ENCODE measurements at places on chromosomes 2 and 18.

GRCh38 chr2:163132850-163133249 lies 294.3 kb upstream of the KCNH7 start:
- DNase-seq = no peak

DNA sequence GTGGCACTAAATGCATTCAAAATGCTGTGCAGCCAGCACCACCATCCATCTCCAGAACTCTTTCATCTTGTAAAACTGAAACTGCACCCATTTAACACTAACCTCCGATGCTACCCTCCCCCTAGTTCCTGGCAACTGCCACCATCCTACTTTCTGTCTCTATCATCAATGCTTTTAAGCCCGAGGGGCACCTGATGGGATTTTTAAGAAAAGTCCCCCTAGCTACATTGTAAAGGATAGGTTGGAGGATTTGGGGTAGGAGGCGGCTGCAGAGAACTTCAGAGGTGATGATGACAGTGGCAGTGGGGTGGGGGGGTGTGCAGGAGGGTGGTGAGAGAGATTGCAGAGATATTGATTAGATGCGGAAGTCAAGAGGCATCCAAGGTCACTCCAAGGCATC lies 10.8 kb upstream of the YWHAQ start:
- DNase-seq = no peak

- no peak for DNase-seq
Observed at GRCh38 chr18:61861372-61861771, 31.4 kb downstream of the RNF152 start.

DNA sequence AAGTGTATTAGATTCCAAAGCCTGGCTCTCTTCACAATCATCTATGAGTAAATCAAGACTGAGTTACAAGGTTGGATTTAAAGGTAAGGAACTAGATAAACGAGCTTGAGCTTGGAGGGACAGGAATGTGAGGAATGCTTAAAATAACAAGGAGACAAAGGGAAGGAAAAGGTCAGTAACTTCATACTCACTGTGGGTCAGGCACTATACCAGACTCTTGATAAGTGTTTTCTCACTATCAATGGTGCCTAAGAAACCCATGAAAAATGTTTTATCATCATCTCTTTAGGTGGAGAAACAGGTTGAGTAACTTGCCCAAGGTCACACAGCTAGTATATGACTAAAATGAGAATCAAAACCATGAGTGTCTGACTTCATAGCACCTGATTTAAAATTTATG lies 212.1 kb downstream of the CDH2 start:
- DNase-seq = no peak

- no peak for DNase-seq
Observed at GRCh38 chr2:121545257-121545656, 14.6 kb downstream of the RNU4ATAC start.

DNA sequence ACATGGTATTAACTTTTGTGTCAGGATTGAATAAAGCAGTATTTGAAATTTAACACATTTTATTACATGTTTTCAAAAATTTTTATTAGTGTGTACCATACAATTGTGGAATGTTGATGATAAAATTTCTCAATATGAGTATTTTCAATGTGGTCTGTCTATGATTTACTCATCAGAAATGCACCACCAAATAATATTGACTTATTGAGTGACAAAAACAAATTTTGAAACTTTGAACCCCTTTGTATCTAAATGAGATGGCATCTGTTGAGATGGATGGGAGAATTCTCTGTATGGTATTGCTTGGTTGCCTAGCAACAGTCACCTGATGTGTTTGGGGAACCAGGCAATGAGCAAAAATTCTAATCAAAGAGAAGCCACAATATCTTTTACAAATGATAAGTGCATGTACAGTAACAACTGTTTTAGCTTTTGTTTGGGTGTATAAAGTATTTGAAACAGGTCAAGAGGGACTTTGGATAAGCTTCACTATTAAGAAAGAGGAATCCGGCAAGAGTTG lies 400.1 kb downstream of the CCDC85A start:
- DNase-seq = no peak

DNA sequence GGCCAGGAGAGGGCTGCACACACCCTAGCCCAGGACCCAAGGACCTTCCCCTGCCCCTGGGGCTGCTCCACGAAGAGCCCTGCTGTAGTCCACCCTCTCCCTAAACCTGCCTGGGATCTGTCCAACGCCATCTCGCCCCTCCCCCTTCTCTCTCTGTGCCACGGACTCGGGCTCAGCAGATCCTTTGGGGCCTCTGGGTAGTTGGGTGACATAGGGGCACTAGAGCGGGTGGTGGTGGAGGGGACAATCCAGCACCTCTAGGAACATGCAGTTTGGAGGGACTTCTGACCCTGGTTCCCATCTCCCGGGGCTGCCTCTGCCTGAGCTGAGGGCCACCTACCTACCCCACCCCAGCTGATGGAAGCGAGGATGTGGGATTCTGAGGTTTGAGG lies 7.3 kb upstream of the CRYBA2 start:
- DNase-seq = no peak

DNA sequence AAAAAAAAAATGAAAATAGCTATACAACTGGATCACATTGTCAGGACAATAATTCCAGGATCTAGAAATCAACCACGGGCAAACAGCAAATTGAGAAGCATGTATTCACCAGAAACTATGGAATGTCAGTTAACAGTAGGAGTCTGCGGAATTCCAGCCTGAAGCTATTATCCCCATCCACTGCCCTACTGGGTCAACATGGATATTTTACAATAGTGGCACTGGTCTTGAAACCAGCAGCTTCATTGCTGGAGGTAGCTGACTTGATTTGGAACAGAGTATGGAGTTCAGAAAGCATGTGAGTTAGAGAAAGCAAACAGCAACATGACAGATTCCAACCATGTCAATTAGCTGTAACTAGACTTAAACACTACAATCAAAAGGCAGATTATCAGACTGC lies 55.7 kb upstream of the PDE1A start:
- no peak for DNase-seq

DNA sequence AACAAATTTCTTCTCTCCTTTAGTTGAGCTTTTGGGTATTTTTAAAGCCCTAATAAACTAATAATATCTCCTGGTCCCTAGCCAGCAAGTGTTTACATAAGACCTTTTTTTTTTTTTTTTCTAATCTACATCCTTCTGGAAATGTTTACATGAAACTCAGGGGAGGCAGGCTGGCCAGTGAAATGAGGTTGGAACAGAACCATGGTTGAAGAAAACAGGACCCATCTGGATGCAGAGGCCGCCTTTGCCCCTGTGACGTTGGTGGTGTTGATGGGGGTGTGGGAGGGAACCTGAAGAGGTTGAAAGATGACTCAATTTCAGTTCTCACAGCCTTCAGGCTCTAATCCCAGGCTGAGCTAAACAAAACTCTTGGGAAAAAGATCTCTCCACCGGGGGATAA lies 118.5 kb downstream of the NRP2 start:
- DNase-seq = no peak

GRCh38 chr2:197821550-197822289 lies 17.3 kb downstream of the PLCL1 start:
- no peak for DNase-seq

- DNase-seq = no peak
Observed at GRCh38 chr2:14565666-14566065, 66.9 kb upstream of the LRATD1 start.
